Endothelial cell (in vitro differentiated cells): ENCODE measurements at places on chromosomes 4 and X. TPM values are rescaled to one million over a fixed set of nuclear protein-coding genes. Genes with fewer than 3 reads are reported as not detected.

Gene USP17L29
- not detected for total RNA-seq

Gene SPANXA1
- total RNA-seq, result not detected

Gene SMIM10L2A
- 23.6 TPM for total RNA-seq

Gene SHOX
- not detected for total RNA-seq

Gene MAGEA12
- total RNA-seq, result 4.3 TPM

Gene MAGEA2B
- total RNA-seq, result 0.97 TPM

Gene FAM3A
- 29.6 TPM for total RNA-seq

Gene UCP1
- 19.5 TPM for total RNA-seq

Gene HSPA4L
- 1.6 TPM for total RNA-seq

Gene GPC3
- 4.7 TPM for total RNA-seq

Gene PDGFRA
- total RNA-seq, result 3.4 TPM

Gene PNMA5
- total RNA-seq, result not detected

Gene NPY2R
- total RNA-seq, result 3.6 TPM

Gene VCX3B
- 0.23 TPM for total RNA-seq

Gene SMIM10
- total RNA-seq, result 0.51 TPM

Gene CT47B1
- total RNA-seq, result not detected

- no peak for DNase-seq
These were observed 183.4 kb downstream of the KIT start for GRCh38 chr4:54840992-54841768.

GRCh38 chrX:20434986-20435385 lies 168.3 kb upstream of the RPS6KA3 start:
- no peak for DNase-seq

- DNase-seq, result no peak
These were observed 75.9 kb downstream of the PAQR3 start for GRCh38 chr4:78863254-78863869.

DNA sequence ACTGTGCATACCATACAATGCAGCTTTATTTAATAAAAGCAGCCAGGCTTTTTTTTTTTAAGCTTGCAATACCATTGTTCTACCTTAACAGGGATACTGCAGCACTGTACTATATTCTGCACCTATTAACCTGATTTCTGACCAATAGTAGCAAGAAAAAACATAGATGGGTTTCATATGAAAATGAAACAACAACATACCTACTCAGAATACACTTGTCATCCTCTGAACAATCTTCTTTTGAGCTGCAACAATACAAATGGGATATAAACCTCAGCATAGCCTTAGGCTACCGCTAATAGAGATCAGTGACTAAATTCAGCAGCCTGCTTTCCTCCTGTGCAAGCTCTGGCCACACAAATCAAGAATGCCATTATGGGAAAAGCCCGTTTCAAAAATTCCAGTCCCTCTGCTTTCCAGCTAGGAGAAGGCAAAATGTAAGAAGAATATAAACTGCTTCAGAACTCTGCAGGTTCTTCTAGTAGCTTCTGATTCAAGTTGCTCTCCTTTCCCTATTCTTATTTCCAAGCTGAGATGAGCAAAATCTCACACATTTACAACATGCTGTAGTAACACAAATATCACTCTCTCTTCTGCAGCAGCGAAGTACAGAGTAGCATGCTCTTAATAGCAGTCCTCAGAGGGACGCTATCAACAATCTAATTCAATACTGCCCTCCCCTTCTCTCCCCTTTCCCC lies 143.4 kb downstream of the KLHL13 start:
- no peak for DNase-seq

DNA sequence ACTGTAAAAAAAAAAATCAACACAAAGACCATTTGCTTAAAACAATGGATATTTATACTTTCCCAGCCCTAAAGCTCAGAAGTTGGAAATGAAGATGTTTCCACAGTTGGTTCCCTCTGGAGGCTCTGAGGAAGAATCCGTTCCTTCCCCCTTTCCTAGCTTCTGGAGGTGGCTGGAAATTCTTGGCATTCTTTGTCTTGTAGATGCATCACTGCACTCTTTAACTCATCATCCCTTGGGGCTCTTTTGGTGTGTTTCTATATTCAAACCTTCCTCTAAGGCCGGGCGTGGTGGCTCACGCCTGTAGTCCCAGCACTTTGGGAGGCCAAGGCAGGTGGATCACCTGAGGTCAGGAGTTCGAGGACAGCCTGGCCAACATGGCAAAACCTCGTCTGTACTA lies 78.7 kb downstream of the VCX3A start:
- DNase-seq, result no peak

GRCh38 chr4:26086621-26087441 lies 172.8 kb downstream of the SMIM20 start:
- no peak for DNase-seq

DNA sequence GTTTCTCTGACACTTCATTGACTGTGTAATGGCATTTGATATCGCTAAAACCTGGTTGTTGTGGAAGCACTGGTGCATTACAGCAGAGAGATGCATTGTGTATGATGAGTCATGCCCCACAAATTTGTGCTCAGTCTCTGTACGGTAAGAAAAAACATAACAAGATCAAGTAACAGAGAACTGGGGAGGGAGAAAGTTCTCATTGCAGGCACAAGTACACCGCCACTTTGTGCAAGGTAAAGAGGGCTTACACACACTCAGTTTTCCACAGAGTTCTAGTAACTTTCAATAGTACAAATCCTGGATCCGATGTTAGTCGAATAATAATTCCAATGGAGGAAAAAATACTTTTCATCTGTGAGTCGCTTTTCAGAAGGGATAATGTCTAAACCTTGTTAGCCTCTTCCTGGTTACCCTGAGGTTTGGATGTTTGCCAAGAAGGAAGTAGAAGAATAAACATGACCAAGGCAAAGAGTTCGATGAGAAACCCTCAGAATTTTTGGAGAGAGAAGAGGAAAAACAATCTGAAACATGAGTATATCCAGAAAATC lies 512.5 kb upstream of the SLIT2 start:
- DNase-seq, result no peak

GRCh38 chrX:136629084-136629750 lies 18.7 kb upstream of the CD40LG start:
- DNase-seq, result no peak

- DNase-seq, result no peak
These were observed 349.2 kb downstream of the IQCM start for GRCh38 chr4:149466446-149466845.

- DNase-seq, result no peak
These were observed 141.7 kb downstream of the HHIP start for GRCh38 chr4:144787365-144788258.

- no peak for DNase-seq
These were observed 39.3 kb upstream of the CXCL8 start for GRCh38 chr4:73701116-73701515.

GRCh38 chr4:56197387-56197786 lies 189.9 kb downstream of the AASDH start:
- DNase-seq, result no peak

GRCh38 chr4:158885564-158885963 lies 116.7 kb downstream of the FNIP2 start:
- DNase-seq, result no peak

DNA sequence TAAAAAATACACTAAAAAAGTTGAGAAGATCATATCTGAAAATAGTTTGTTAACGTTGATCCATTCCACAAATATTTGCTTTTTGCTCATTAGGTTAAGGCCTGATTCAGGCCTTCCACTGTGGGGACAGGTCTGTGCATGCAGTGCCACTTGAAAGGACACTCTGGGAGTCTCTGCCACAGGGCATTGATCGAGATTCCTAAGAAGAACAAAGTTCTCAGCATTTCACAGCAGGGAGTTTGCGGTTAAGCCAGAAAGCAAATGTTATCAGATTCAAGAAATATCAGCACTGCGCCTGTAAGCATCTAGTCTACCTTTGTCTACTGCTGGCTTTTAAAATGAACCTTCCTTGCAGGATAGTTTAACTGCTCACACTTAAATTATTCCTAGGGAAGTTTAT lies 62.2 kb upstream of the TNIP3 start:
- DNase-seq, result no peak

GRCh38 chr4:83371936-83372335 lies 37.3 kb upstream of the HPSE start:
- no peak for DNase-seq

GRCh38 chrX:78326401-78326800 lies 1.0 kb downstream of the CYSLTR1 start:
- DNase-seq, result no peak

- DNase-seq, result no peak
These were observed 117.9 kb upstream of the HAND2 start for GRCh38 chr4:173647902-173648301.

- DNase-seq, result no peak
These were observed 50.0 kb upstream of the MTNR1A start for GRCh38 chr4:186605261-186605865.

GRCh38 chrX:7164174-7164573 lies 16.2 kb upstream of the PUDP start:
- no peak for DNase-seq

DNA sequence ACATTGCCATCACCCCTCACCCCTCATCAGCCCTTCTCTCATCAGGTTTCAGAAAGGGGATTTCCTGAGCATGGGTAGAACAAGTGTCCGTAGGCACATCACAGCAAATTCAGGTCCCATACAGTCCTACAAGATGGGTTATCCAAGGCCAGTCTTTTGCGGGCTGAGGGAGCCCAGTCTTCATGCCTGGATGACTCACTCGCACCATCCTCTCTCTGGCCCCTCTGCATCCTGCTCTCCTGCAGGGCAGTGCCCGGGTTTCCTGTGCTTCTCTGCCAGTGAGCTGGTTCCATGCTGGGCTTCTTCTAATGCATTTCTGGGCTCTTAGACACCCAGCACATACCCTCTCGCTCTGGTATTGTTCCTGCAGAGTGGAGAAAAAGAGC lies 7.3 kb upstream of the INTS6L start:
- no peak for DNase-seq

GRCh38 chr4:132396636-132397035 lies 752.5 kb upstream of the PCDH10 start:
- DNase-seq, result no peak

DNA sequence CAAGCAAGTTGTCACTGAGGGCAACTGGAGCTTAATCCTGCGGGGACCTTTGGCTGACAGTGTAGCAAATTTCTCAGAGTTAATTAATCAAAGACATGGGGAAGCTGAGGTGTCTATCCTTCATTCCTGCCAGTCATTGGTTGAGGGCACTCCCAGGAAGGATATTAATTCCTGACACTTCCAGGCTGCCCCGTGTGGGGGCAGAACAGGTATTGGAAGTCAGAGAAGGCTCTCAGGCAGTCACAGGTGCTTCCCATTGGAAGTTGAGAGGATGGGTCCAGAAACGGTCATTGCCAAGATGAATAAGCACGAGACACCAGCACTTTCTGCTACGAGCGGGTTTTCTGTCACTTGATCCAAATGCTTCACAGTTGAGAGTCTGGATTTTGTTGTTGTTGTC lies 29.1 kb upstream of the CD38 start:
- no peak for DNase-seq

DNA sequence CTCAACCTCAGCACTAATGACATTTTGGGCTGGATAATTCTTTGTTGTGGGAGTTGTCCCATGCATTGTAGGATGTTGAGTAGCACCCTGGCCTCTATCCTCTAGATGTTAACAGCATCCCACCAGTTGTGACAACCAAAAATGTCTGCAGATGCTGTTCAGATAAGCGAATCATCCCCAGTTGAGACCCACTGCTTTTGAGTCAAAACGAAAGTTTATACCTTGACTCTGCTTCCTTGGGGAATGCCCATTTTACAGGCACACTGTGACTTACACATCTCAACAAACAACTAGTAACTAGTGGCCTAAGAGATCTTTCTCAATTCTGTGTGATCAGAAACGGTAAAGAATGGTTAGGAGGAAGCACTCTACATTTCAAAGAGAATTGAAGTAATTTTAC lies 37.0 kb downstream of the SEPSECS start:
- no peak for DNase-seq

GRCh38 chr4:151355155-151355554 lies 29.8 kb upstream of the SH3D19 start:
- DNase-seq, result no peak

DNA sequence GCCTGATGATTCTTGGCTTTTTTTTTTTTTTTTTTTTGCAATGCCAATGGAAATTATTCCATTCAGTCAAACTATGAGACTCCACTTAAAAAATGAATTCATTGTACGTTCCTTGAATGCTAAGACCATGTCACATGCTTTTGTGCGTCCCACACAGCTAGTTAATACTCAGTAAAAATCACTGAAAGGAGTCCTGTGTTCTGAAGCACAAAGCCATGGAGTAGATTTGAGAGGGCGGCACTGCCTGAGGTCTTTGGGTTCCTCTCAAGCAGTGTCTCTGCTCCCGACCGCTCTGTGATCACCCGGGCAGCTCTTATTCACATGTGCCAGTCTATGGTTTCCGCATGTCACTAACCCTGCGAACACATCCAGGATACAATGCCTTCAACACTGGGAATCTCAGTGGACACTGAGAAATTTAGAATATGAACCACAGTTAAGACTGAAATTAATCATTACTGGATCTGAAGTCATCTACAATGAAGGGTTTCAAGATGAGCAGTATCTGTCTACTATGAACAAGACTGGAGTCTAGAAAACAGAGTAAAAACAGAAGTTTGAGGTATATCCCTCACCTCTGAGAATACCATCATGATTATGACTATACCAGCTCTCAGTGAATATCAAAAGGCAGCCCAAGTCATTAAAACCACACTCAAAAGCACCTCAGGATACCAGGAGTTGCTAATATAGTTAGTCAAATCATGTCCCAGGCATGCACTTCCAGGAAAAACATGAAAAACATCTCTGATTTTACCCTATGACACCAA lies 193.0 kb downstream of the MGST2 start:
- DNase-seq, result no peak

GRCh38 chr4:41144812-41145211 lies 69.5 kb downstream of the APBB2 start:
- DNase-seq, result no peak

DNA sequence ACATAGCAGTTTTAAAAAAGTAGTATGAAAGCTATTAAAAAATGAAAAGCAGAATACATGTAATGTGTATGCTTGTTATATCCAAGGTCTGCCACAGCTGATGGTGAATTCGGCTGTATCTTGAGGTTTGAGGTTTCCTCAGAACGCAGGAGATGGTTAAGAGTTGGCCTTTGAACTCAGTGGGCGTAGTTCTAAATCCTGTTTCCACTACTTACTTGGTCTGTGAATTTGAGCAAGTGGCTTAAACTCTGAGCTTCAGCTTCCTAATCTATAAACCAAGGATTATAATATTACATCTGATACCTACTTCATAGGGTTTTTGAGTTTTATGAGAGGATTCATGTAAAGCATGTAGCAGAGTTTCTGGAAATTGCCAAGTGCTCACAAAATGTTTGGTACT lies 125.2 kb downstream of the STIM2 start:
- no peak for DNase-seq

- no peak for DNase-seq
These were observed 124.2 kb upstream of the EOLA2 start for GRCh38 chrX:150062292-150063137.
